Putamen (tissue), 1 donor: ENCODE measurements at places on chromosomes 2 and 18.

GRCh38 chr18:45046961-45047360, 366.3 kb downstream of the SETBP1 start:
- DNase-seq: no peak

- DNase-seq: no peak
Observed at GRCh38 chr2:15579641-15580040, 12.0 kb upstream of the DDX1 start.

GRCh38 chr2:96737831-96738230, 2.0 kb downstream of the LMAN2L start:
- DNase-seq: no peak

DNA sequence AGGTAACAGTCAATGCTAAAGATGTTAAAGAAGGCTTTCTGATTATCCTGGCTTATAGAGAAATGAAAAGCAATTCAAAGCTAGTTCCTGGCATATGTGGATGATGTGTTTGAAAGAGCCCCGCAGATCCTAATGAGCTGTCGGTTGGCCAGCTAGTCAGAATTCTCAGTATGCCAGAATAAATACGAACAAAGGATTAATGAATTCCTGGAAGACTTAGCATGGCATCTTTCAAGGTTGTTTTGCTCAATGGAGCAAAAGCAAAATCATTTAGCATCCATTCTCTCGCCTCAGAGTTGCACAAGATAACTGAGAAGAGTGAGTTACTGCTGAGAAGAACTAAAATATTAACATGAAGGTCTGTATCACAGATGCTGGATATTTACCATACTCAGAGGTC, 307.6 kb downstream of the RIT2 start:
- DNase-seq: no peak

- DNase-seq: no peak
Observed at GRCh38 chr2:43074052-43074451, 152.4 kb downstream of the ZFP36L2 start.

GRCh38 chr2:240160291-240161086, 20.0 kb upstream of the OTOS start:
- DNase-seq: no peak

GRCh38 chr2:214489702-214490101, 78.8 kb downstream of the VWC2L start:
- DNase-seq: no peak

GRCh38 chr2:105739426-105739825, 5.3 kb upstream of the NCK2 start:
- no peak for DNase-seq

GRCh38 chr2:238101891-238102841, 2.0 kb downstream of the ESPNL start:
- DNase-seq: no peak

DNA sequence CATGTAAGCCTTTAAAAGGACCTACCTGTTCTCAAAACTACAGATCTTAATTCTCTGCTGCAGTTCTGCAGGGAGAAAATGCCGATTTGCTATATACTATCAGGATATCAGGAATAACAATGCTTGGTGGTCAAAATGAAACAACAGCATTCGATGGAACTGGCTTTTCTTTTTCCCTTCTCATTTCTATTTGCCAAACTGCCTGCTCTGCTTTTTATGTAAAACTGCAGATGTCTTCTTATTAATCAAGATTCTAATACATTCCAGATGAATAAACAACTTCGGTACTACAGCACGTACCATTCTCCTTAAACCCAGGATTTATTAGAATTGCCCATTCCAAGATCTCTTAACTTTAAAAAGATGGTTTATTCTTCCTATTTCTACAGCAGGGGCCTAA, 100.9 kb downstream of the ZNF521 start:
- no peak for DNase-seq

GRCh38 chr2:148914463-148914862, 39.4 kb downstream of the KIF5C start:
- DNase-seq: no peak

GRCh38 chr2:138780446-138780880, 273 bp upstream of the NXPH2 start:
- DNase-seq: no peak

DNA sequence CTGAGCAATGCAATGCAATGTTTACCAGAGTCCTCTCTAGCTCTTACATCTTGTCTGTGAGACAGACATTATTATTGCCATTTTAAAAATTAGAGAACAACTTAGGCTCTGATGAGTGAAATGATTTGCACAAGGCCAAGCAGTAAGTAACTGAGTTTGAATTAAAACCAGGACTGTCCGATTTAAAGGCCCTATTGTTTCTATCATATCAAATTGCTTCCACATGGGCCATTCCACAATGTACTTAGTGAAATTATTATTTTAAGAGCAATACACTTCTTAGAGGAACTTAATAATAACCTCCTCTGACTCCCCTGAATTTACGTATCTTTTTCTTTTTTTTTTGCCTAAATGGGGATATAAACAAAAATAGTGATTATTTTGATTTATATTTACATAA, 64.6 kb downstream of the PLCL1 start:
- no peak for DNase-seq
